ENCODE measurements at places on chromosomes 3 and 15.

DNA sequence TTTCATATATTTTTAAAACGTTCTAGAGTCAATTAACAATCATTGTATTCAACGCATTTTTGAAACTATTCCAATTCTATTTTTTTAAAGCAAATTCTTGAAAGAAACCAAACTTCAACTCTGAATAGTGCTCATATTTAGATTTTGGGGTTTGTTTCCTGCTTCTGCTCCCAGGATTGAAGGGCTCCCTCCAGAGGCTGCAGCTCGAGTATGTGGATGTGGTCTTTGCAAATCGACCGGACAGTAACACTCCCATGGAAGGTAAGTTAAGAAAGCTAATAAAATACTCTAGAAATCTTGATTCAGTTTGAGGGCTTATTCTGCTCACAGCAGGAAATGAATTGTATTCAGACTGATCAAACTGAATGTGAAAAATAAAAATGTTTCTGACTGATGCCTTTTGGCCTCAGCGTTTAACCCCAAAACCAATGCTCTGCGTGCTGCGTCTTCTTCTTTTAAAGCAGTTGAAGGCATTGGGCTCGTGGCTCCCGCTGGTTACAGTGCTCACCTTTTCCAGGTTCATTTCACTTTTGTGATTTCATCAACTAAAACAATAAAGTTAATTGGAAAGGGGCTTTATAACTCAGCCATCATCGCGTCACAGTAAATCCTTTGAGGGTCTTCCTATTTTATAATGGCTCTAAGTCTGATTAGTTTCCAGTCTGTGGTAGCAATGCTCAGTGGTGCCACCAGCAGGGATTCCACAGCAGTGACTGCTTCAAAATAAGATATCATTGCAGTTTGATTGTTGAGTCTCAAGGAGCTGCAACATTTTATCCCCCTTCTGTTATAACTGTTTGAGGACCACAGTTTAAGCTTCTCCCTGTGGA is 80.1 kb downstream of the SSR3 start:
- peak; percentile 35 for DNase-seq

- DNase-seq = no peak
Observed at GRCh38 chr3:23325466-23326065, 122.4 kb downstream of the UBE2E2 start.

DNA sequence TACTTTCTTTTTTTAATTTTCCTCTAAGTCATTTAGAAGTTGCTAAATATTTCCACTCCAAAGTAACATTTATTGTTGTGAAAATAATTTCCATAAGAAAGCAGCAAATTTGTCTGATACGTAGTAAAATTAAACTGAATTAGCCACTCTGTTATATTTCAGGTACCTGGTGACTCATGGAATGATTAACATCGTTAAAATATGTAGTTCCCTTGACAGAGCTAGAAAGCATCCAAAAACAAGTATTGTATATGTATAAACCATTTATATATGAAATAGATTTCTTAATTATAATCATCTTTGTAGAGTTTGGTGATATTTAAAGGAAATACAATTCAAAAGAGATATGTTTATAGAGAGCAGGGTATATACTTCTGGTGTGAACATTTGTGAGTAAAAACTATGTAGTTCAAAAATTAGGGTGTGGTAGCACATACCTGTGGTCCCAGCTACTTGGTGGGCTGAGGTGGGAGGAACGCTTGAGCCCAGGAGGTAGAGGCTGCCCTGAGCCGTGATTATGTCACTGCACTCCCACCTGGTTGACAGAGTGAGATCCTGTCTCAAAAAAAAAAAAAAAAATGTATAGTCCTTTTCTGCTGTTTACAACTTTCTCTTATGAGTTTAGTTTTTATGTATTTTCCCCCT is 36.6 kb downstream of the ATP11B start:
- no peak for DNase-seq

DNA sequence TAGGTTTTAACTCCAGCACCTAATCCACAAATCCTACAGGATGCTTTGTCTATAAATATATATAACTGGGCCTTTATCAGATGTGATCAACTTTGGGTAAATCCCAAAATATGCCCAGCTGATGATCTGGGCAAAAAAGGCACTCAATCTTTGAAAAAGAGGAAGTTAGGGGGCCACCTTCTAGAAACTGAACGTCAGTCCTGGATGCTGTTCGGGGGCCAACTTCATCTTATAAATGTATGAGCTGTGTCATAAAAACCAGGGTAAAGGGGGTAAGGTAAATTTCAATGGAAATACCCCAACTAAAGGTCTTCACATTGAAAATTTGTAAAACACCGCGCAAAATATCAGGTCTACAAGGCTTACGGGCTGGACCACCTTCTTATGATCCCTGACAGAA is 264.4 kb upstream of the UBE2E2 start:
- no peak for DNase-seq

- DNase-seq = no peak
Observed at GRCh38 chr3:167972502-167972901, 123.2 kb downstream of the GOLIM4 start.

DNA sequence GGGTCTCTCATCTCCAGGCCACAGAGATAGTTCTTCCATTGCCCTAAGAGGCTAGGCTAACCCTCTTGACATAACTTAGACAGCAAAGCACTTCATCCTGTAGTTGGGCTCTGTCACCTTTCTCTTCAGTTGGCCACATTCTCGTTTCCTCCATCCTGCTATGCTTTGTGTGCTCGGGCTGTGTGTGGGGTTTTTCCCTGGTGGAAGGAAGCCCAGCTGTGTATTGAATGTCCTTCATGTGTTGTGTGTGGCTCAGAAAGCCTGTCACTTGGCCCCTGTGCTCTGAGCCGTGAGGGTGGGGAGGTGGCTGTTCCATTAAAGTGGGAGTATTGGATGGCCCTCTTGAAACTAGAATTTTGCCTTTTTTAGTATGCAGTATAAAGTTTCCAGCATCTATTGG is 8.8 kb upstream of the EXOG start:
- no peak for DNase-seq

Measured in iPS-NIHi11 (cell line).